ENCODE measurements at places on chromosomes 12 and 14. TPM values are rescaled to one million over a fixed set of nuclear protein-coding genes. Genes with fewer than 3 reads are reported as not detected.

GRCh38 chr14:105203057-105203531 is 22.0 kb upstream of the NUDT14 start:
- DNase-seq = peak; percentile 87
- H3K27ac ChIP-seq = no peak overlapping the region
- H3K4me3 ChIP-seq = no peak overlapping the region
- H3K27me3 ChIP-seq = peaks cover 43% of the 10 kb centered on the region

DNA sequence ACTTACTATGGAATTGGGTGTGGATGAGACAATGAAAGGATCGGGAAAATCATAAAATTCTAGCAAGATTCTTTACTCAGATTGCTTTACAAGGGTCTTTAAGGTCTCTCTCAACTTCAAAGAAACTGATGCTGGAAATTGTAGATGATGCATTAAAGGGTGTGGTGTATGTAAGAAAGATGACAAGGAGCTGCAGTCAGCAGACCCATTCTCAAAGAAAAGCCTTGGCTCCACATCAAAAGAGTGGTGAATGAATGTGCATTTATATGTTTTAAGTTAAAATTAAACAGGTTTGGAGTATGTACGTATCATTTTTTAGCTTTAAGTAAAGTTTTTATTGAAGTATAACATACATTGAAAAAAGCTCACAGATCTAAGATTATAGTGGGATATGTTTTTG is 194.5 kb downstream of the C12orf75 start:
- no peaks in the 10 kb centered on the region for H3K27me3 ChIP-seq
- no peaks in the 10 kb centered on the region for H3K4me1 ChIP-seq
- H3K27ac ChIP-seq = no peak overlapping the region
- H3K4me3 ChIP-seq = no peak overlapping the region

- H3K4me1 ChIP-seq = no peaks in the 10 kb centered on the region
- no peak overlapping the region for H3K4me3 ChIP-seq
- H3K27ac ChIP-seq = no peak overlapping the region
- DNase-seq = peak; percentile 18
Measured at GRCh38 chr14:95207475-95208233, 50.3 kb upstream of the DICER1 start.

DNA sequence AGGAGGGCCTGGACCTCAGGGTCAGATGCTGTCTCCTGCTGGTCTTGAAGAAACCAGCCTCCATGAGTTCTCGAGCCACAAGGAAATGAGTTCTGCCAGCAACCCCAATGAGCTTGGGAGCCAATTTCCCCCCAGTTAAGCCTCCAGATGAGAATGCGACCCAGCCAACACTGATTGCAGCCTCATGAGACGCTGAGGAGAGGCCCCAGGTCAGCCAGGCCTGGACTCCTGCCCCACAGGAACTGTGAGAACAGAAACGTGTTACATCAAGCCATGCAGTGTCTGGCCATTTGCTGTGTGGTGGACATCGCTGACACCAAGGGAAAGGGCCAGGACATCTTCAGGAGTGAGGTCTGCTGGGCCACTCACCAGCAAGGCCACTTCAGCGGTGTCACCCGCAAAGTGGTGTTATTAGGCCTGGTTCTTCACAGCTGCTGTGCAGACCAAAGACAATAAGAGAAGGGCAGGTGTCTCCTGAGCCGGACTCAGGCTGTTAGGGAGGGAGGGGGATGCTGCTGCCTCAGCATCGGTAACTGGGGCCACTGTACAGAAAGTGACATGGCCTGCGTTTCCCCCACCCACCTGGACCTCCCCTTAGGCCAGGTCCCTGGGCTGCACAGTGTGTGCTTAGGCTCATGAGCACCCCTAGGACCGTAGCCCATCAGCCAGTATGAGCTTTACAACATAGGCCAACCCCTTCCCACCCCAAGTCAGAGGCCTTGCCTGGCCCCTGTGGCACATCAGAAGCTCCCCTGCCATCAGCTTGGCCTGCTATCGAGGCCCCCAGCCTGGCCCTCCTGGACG is 272.4 kb upstream of the RTL1 start:
- DNase-seq = no peak
- H3K27me3 ChIP-seq = no peaks in the 10 kb centered on the region
- H3K36me3 ChIP-seq = no peaks in the 10 kb centered on the region
- no peak overlapping the region for H3K4me3 ChIP-seq

LRFN5 gene
- total RNA-seq = 11.9 TPM

PITPNM2 gene
- total RNA-seq = 6.4 TPM

GRCh38 chr14:43894534-43894933 is 612.5 kb downstream of the FSCB start:
- H3K27ac ChIP-seq = no peak overlapping the region
- no peaks in the 10 kb centered on the region for H3K4me1 ChIP-seq
- H3K36me3 ChIP-seq = no peaks in the 10 kb centered on the region
- no peaks in the 10 kb centered on the region for H3K27me3 ChIP-seq

DNA sequence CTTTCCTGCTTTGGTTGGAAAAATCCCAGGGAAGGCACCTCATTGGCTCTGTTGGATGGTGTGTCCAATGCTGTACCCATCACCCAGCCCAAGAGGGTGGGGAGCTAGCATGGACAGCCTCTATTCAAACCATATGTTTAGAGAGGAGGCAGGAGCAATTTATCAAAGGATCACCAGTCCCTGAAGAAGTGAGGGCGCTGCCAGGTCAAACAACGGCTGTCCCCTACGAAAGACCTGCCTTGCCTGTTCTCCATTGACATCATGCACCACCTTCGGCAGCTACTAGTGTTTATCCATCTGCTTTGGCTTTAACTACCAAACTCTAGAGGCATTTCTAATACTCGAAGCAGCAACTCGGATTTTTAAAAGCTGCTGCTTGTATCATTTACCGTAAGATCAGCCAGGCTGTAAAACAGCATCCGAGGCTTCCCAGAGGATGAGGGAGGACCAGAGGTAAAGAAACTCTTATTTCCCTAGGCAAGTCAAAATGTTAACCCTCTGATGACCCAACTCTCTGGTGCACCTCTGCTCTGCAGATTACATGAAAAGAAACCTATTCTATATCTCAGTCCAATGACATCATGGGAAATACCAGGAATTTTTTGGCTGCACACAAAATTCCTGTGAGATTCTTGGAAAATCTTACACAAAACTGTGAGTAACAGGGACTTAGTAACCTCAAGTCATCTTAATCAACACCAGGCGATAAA is 720.9 kb upstream of the TBX3 start:
- no peak for DNase-seq
- H3K27me3 ChIP-seq = no peaks in the 10 kb centered on the region
- H3K27ac ChIP-seq = no peak overlapping the region
- no peaks in the 10 kb centered on the region for H3K36me3 ChIP-seq

DNA sequence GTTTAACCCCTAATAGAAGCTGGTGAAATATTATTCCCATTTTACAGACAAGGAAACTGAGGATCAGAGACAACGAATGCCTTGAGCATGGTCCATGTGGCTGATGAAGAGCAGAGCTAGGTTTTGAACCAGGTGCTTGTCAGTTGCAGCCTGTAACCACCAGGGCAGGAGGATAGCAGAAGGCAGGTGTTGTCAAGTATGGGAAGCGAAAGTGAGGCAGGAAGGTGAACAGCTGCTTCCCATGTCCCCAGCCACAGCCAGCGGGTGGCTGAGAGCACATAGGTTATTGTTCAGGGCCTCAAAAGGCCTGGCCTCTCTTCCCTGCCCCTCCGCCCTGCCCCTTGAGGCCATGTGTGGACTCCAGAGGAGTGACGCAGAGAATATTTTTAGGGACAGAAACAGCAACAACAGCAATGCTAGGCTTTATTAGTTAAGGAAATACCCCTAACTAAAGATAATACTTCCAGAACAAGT is 39.6 kb downstream of the IQSEC3 start:
- no peak overlapping the region for H3K27ac ChIP-seq
- H3K4me3 ChIP-seq = no peak overlapping the region
- peaks cover 30% of the 10 kb centered on the region for H3K27me3 ChIP-seq
- peak; percentile 50 for DNase-seq

ERBB3 gene
- total RNA-seq = 21.4 TPM

- H3K36me3 ChIP-seq = no peaks in the 10 kb centered on the region
- H3K27ac ChIP-seq = no peak overlapping the region
- H3K27me3 ChIP-seq = no peaks in the 10 kb centered on the region
- H3K4me1 ChIP-seq = no peaks in the 10 kb centered on the region
- DNase-seq = no peak
Measured at GRCh38 chr12:115383668-115384067, 699.7 kb upstream of the TBX3 start.

DNA sequence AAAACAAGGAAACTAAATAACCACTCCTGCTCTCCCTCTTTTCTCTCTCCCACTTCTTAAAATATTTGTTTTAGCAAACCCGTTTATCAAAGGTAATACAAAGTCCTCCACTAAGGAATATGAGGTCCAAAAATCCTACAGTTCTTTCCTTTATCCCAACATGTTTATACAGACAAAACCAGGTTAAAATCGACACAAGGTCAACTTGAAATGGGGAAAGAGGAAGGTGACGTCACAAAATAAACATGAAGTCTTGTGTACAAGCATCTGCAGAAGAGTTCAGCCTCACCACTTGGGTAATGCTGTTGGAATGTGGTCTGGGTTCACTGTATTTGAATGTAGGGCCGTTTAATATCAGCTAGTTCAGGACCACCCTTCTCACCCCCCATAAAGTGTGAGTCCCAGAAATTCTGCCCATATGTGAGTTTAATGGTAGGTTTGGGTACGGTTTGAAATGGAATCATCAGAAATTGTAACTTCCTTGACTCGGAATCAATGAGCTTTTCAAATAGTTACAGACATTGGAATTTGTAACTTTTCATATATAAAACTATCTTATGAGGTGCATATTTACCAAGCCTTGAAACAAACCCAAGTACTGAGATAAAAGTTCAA is 120.0 kb upstream of the SLC38A2 start:
- no peak for DNase-seq
- H3K27me3 ChIP-seq = no peaks in the 10 kb centered on the region
- H3K4me3 ChIP-seq = no peak overlapping the region
- H3K27ac ChIP-seq = no peak overlapping the region
- no peaks in the 10 kb centered on the region for H3K4me1 ChIP-seq

LMBR1L gene
- 34.6 TPM for total RNA-seq

- DNase-seq = no peak
- no peak overlapping the region for H3K4me3 ChIP-seq
- H3K27me3 ChIP-seq = no peaks in the 10 kb centered on the region
- no peak overlapping the region for H3K27ac ChIP-seq
- H3K36me3 ChIP-seq = no peaks in the 10 kb centered on the region
- no peaks in the 10 kb centered on the region for H3K4me1 ChIP-seq
Measured at GRCh38 chr12:62210422-62210821, 49.8 kb upstream of the USP15 start.

DNA sequence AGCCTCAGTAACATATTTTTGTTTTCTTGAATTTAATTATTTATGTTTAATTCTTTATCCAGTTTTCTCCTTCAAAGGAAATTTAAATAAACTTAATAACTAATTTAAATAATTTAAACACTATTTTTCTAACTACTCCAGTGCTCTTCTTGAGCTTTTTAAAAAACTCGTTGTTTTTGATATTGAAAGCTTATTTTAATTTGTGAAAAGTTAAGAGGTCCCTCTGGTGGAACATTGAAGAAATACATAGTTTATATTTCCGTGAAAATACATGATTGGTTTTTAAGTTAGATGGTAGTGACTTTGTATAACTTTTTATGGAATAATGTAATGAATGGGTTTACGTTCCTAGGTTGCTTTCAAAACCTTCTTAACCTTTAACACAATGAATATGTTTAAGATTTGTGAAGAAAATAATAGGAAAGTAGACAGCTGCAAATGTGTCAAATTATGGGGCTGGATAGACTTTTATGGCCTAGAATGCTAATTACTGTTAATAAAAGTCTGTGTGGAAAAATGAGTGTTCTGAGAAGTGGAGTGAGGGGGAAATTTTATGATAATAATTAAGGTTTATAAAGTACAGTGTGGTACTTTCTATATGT is 45.9 kb upstream of the MSRB3 start:
- H3K4me1 ChIP-seq = no peaks in the 10 kb centered on the region
- H3K27me3 ChIP-seq = no peaks in the 10 kb centered on the region
- no peaks in the 10 kb centered on the region for H3K36me3 ChIP-seq
- no peak for DNase-seq
- no peak overlapping the region for H3K27ac ChIP-seq

LIN7A gene
- 10.7 TPM for total RNA-seq

GRCh38 chr12:97760601-97761000 is 298.0 kb downstream of the RMST start:
- no peak for DNase-seq
- H3K36me3 ChIP-seq = no peaks in the 10 kb centered on the region
- H3K4me1 ChIP-seq = no peaks in the 10 kb centered on the region
- H3K27ac ChIP-seq = no peak overlapping the region
- H3K27me3 ChIP-seq = no peaks in the 10 kb centered on the region
- H3K4me3 ChIP-seq = no peak overlapping the region

- no peaks in the 10 kb centered on the region for H3K4me1 ChIP-seq
- H3K4me3 ChIP-seq = no peak overlapping the region
- no peaks in the 10 kb centered on the region for H3K27me3 ChIP-seq
- H3K36me3 ChIP-seq = no peaks in the 10 kb centered on the region
- DNase-seq = no peak
Measured at GRCh38 chr12:55142669-55143565, 16.7 kb downstream of the OR9K2 start.

DBX2 gene
- total RNA-seq = under 0.01 TPM

- DNase-seq = no peak
- no peak overlapping the region for H3K4me3 ChIP-seq
- H3K27me3 ChIP-seq = no peaks in the 10 kb centered on the region
- no peaks in the 10 kb centered on the region for H3K4me1 ChIP-seq
- no peaks in the 10 kb centered on the region for H3K36me3 ChIP-seq
- H3K27ac ChIP-seq = no peak overlapping the region
Measured at GRCh38 chr14:28867571-28867970, 101.0 kb downstream of the FOXG1 start.

ACOT2 gene
- total RNA-seq = 125 TPM

GRCh38 chr14:53011053-53011462 is 60.2 kb upstream of the FERMT2 start:
- H3K27ac ChIP-seq = peak overlapping the region; percentile 78
- no peaks in the 10 kb centered on the region for H3K27me3 ChIP-seq
- H3K4me1 ChIP-seq = peaks cover 17% of the 10 kb centered on the region
- DNase-seq = peak; percentile 93

- H3K27ac ChIP-seq = peak overlapping the region; percentile 93
- H3K4me3 ChIP-seq = peak overlapping the region; percentile 64
- H3K4me1 ChIP-seq = peaks cover 57% of the 10 kb centered on the region
- no peaks in the 10 kb centered on the region for H3K36me3 ChIP-seq
Measured at GRCh38 chr12:50924439-50925341, 27.7 kb upstream of the HIGD1C start.

DNA sequence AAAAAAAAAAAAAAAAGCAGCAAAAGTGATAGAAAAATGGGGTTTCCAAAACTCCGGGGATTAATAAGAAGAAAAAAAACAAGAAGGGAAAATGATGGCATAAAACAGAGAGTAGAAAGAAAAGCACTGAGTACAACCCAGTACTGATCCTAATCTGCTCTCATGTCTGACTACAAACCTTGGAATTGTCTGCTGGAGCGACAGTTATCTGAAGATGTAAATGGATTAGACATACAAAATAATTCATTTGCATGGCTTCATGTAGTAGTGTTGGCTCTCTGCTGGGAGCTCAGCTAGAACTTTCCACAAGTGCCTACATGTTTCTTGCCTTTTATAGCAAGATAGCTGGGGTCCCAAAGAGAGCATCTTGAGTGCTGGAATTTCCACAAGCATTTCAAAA is 34.2 kb downstream of the ZCRB1 start:
- no peak overlapping the region for H3K27ac ChIP-seq
- H3K27me3 ChIP-seq = no peaks in the 10 kb centered on the region
- no peaks in the 10 kb centered on the region for H3K36me3 ChIP-seq
- DNase-seq = no peak
- no peak overlapping the region for H3K4me3 ChIP-seq

SCN8A gene
- 0.41 TPM for total RNA-seq

COCH gene
- 15.1 TPM for total RNA-seq

- H3K4me1 ChIP-seq = peaks cover 4% of the 10 kb centered on the region
- no peak overlapping the region for H3K4me3 ChIP-seq
- no peaks in the 10 kb centered on the region for H3K36me3 ChIP-seq
- H3K27me3 ChIP-seq = peaks cover 20% of the 10 kb centered on the region
Measured at GRCh38 chr12:5506821-5507231, 74.9 kb downstream of the NTF3 start.

Data from sigmoid colon (tissue), 7 donors.